ENCODE measurements at places on chromosomes 11 and 22. TPM values are rescaled to one million over a fixed set of nuclear protein-coding genes. Genes with fewer than 3 reads are reported as not detected.

DNA sequence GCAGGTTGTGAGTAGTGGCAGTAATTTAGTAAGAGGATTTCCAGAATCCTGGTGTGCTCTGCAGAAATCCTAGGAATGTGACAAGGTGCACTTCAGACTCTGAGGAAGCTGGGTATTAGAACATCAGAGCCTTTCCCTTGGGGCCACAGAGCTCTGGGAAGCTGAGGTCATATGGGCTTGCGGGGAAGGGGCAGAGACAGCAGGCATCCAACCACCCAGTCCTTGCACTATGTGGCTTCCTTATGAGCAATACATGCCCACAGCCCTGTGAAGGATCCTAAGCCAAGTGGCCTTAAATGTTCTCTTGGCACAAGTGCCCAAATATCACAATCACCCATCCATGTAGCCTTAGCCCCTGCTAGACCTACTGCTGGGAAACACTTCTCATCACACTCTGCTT, 46.2 kb downstream of the P4HA3 start:
- DNase-seq = no peak

DNA sequence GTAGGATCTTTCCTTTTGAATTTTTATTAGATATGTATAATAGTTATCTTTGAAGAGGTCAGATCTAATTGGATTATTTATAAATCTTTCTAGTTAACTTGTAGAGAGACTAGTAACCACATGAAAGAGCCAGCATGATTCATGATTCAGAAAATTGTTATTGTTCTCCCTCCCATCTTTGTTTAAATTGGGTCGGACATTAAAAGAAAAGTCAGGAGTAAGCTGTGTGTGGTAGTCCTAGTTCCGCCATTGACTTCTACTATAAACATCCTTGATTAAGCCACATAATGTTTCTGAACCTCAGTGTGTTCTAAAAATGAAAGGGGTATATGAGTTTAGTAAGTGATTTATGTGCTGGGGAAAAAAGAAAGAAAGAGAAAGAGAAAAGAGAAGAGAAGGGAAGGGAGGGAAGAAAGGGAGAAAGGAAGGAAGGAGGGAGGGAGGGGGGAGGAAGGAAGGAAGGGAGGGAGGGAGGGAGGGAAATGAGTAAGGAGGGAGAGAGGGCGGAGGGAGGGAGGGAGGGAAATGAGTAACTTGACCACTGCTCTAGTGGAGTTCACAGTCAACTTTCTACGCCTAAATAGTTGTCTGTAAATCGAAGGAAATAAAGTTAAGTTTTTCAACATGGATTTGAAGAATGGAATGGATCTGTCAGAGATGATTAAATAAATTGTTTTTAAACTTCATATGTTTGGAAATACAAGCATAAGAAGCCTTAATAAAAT, 32.9 kb downstream of the SIK2 start:
- no peak for DNase-seq

GRCh38 chr11:65104628-65105027, 7.0 kb upstream of the TM7SF2 start:
- DNase-seq = no peak

GRCh38 chr22:50184004-50184901, 1.5 kb upstream of the TRABD start:
- DNase-seq = no peak

DNA sequence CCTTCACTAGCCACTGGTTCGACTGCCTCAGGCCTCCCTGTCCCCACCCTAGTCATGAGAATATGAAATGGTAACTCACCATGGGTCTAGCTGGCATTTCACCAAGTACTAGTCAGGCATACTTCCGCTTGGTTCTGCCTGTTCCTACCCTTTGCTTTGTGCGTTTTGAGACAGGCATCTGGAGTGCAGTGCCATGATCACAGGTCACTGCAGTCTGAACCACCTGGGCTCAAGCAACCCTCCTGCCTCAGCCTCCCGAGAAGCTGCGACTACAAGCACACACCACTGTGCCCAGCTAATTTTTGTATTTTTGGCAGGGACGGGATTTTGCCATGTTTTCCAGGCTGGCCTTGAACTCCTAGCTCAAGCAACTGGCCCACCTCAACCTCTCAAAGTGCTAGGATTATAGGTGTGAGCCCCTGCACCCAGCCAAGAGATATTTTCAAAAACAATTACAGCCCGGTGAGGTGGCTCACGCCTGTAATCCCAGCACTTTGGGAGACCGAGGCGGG, 14.1 kb downstream of the HRAS start:
- no peak for DNase-seq

DNA sequence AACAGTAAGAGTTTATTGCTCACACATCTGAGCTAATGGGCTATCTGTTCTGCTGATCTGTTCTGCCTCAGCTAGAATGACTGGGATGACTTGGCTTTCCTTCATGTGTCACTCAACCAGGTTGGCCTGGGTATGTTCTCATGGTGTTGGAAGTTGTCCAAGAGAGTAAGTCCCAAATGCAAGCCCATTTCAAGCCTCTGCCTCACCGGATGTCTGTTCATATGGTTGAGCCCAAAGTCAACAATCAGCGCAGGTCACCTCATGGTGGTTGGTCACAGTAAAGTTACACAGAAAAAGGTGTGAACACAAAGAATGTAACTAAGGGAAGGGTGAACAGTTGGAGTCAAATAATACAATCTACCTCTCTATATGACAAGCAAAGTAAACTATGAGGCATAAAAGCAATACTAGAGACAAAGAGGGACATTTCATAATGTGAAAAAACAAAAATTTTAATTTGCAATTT, 1.9 kb downstream of the GDPD4 start:
- DNase-seq = no peak

DNA sequence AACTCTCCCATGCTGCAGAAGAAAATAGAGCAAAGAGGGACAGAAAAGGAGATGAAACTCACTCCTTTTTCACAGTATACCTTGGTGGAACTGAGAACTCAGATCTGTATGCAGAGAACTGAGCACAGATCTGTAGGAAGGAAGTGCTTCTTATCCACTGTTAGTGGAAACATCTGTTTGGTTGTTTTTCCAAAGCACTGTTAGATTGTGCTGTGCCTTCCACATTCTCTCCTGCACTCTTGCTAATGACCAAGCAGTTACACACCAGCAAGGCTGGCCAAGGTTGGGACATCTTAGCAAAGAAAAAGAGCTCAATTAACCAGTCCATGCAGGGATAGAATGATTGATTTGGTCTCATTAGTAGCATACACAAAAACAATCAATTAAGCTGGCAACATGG, 20.1 kb upstream of the SIK2 start:
- DNase-seq = no peak

GRCh38 chr22:36405671-36406538, 18.1 kb upstream of the MYH9 start:
- no peak for DNase-seq

GRCh38 chr11:25993016-25993415, 338.9 kb upstream of the ANO3 start:
- no peak for DNase-seq

DNA sequence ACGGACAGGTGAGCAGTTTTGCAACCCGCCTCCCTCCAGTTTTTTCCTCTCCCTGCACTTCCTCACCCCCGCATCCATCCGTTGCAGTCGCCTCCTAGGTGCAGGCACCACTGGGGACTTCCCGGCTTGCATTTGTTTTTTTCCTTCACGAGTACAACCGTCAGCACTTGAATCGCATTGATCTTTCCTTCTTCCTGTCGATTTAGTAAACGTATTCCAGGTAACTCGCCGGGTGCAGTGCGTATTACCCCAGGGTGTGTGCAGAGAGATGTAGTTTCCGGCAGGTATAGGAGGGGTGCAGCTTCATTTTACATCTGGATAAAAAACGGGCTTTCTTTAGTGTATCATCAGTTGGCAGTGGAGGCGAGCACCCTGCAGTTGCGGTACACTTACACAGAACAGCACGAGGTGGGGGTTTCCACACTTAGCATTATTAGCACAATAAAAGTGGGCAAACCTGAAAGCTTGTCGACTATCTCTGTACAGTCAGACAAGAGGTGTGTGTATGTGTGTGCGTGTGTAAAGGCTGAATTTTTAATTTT, at the start of gene SORL1-AS1:
TSS of gene SORL1-AS1 (minus strand) at position 359 of the 542 bp plus-strand sequence.
- no peak for DNase-seq

GRCh38 chr11:45772986-45773785, 31.8 kb upstream of the SLC35C1 start:
- no peak for DNase-seq

DNA sequence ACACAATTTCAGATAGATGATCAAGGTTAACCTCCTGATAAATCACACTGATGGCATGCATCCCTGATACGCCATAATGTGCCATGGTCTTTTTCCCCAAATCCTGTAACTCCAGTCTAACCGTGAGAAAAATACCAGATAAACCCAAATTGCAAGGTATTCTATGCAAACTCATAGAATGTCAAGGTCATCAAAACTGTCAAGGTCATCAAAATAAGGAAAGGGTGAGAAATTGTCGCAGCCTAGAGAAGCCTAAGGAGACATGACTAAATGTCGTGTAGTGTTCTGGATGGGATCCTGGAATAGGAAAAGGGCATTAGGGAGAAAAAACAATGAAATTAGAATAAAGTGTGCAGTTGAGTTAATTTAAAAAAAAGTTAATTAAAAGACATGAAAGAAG, 4.7 kb downstream of the TTC12 start:
- no peak for DNase-seq

- DNase-seq = no peak
Measured at GRCh38 chr11:73260127-73260457, 12.0 kb upstream of the P2RY6 start.

GRCh38 chr22:37748659-37749058, 51.8 kb downstream of the TRIOBP start:
- DNase-seq = no peak

GRCh38 chr11:134022748-134023147, 46.1 kb upstream of the JAM3 start:
- DNase-seq = no peak

GRCh38 chr11:18191376-18191775, 18.7 kb downstream of the MRGPRX4 start:
- no peak for DNase-seq

The ST14 gene
- 22.9 TPM for polyA plus RNA-seq

The ACCS gene
- polyA plus RNA-seq = 43.6 TPM

The FGF4 gene
- polyA plus RNA-seq = not detected

The KLHL35 gene
- polyA plus RNA-seq = 0.68 TPM

The CRYBA4 gene
- polyA plus RNA-seq = not detected

The MRGPRE gene
- polyA plus RNA-seq = not detected

The CD3E gene
- polyA plus RNA-seq = 0.39 TPM

The MRPL21 gene
- 84.5 TPM for polyA plus RNA-seq

The LIF gene
- 2.9 TPM for polyA plus RNA-seq

The CCDC188 gene
- polyA plus RNA-seq = 0.93 TPM
